AG09319 (cell line): ENCODE measurements at places on chromosomes 7 and 10.

DNA sequence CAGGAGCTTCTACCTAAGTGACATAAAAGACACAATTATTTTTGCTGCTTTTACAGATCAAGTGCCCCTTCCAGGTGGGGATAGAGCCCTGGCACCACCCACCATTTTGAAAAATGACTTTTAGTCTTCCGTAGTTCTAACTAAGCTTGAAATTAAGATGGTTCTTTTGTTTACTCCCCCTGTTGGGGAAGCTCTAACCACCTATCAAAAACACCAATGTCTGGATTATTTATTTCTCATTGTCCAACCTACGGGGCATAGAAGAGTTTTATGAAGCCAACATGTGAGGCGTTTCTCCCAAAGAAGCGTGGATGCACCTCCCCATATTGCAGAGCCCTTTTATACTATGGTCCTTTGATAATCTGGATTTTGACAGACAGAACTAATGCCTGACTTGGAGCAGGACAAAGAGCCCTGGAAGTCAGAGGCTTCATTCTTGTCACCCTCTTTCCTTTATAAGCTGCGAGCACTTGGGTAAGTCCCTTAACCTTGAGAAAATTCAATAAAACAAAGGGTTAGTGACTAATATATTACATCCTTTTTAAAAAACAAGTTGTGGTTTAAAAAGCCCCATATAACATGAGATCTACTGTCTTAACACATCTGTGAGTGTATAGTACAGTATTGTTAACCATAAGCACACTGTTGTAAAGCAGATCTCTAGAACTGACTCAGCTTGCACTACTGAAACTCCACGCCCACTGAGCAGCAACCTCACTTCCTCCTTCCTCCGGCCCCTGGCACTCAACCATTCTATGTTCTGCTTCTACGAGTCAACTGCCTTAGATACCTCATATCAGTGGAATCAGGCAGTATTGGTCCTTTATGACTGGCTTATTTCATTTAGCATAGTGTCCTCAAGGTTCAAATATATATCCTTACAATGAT lies 67.5 kb downstream of the ATXN7L1 start:
- no peak for DNase-seq

GRCh38 chr7:36019538-36019937 lies 133.5 kb upstream of the EEPD1 start:
- DNase-seq = no peak

- no peak for DNase-seq
These were observed 46.8 kb upstream of the C10orf120 start for GRCh38 chr10:122746408-122746807.

DNA sequence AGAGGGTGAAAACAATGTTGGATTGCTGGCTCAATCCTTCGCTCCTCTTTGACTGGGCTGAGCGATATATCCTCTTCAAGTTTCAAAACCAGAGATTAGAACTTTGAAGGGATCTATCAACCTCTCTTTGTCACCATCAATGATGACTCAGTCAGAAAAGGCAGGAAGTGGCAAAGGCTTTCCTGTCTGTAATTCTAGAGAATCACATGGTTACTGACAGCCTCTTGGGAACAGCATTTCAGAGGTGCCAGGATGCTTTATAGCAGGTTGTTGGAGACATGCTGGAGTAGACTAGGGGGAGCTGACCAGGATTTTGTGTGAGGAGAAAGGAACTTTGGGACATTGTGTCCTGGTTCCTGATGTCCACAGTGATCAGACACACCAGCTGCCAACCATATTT lies 81.3 kb downstream of the PRKCQ start:
- no peak for DNase-seq

DNA sequence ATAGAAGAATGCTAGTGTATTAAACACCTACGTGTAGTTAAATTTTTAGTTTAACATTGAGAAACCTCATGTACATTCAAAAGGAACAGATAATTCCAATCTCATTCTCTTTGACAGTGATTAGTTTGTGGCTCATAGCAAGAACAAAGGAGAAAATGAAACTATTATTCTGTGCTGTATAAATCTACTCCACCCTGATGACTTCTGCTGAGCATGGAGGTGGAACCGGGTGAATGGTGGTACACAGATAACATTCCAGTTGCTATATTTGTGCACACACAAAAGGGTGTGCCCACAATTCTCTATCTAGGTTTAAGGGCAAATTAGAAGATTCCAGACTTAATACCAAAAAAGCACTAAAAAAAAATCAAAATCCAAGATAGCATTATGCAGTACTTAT lies 17.0 kb upstream of the RALA start:
- DNase-seq = no peak

DNA sequence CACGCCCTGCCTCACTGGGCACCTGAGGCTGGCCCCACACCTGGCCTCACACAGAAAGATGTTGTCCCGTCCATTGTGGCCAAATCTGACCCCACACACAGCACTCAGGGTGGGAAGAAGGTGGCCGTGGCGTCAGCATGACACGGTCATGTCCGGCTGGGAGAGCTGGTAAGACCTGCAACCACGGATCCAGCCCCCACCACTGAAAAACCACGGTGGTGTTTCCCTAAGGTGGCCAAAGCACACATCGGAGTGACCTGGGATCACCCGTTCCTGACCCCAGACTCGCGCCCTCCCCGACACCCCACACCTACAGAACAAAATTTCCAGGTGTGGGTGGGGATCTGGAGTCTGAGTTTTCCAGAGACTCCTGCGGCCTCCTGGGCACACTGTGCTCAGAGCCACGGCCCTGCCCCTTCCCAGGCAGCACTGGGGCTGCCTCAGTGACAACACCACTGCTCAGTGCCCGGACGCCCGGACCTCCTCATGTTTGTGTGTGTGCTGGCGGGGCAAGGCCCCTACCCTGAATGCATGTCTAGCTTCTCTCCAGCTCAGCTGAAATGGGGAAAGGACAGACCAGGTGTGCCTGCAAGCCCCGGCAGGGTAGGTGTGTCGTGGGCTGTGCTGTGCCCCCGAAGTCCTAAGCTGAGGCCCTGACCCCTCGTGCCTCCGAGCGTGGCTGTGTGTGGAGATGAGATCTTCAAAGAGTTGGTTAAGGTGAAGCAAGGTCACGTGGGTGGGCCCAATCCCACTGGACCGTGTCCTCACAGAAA lies 36.1 kb downstream of the STK32C start:
- DNase-seq = no peak

- DNase-seq = no peak
These were observed 155.4 kb downstream of the DYNC1I1 start for GRCh38 chr7:95927756-95928155.

- DNase-seq = no peak
These were observed 117.6 kb downstream of the SEM1 start for GRCh38 chr7:96591900-96592676.
